ENCODE measurements at places on chromosomes 16 and 17.

DNA sequence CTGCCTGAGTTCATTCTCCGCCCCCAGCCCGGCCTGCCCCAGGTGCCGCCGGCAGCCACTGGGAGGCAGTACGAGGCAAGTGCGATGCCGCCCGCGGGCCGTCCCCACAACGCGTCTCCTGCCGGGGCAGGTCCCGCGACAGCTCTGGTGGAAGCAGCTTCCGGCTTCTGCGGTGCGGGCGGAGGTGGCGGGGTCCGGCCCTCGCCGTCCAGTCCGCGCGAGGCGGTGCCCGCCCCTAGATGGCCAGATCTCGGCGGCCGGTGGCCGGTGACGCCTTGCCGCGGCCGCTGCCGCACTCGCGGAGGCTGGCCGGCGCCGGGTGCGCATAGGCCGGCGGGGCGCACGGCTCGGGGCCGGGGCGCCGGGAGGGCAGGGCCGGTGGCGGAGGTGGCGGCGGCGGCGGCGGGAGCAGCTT lies 1.8 kb downstream of the GJD3 start:
- peak; percentile 79 for DNase-seq

DNA sequence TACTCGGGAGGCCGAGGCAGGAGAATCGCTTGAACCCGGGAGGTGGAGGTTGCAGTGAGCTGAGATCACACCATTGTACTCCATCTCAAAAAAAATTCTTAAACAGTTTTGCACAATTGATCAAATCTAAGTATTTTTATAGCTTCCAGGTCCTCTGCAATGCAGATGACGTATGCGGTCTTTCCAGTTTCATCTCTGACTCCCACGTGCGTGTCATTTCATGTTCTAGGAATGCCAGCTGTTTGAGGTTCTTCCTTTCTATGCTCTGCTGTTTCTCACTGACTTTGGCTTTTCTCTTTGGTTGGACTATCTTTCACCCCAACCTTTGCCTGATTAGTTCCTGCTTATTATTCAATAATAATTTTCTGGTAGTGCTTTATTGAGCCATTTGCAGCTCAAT lies 16.2 kb downstream of the CHP2 start:
- no peak for DNase-seq

GRCh38 chr16:8957063-8957397 lies 6.7 kb downstream of the USP7 start:
- DNase-seq, result no peak

GRCh38 chr17:58270476-58271215 lies 10.1 kb downstream of the MPO start:
- DNase-seq, result no peak

- DNase-seq, result no peak
Observed at GRCh38 chr17:63635787-63636186, 13.6 kb downstream of the MAP3K3 start.

DNA sequence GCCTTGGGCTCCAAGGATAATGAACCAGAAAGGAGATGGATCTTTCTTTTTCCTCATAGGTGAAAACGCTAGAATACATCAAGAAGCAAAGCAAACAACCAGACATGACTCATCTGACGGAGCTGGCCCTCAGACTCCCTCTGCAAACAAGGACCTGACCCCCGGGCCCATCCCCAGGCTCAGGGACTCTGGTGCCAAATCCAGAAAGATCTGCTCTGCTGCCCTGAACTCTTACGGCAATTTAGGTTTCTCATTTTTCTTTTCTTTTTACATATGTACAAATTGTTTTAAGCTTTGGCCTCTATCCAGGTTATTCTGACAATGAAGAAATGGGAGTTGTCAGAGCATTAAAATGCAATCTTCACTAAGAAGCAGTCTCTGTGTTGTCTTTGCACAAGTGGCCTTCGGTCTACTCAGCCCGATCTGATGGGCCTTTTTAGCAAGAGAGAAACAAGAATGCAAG lies 17.7 kb downstream of the KNOP1 start:
- peak; percentile 38 for DNase-seq
